ENCODE measurements at places on chromosomes 3 and 15. TPM values are rescaled to one million over a fixed set of nuclear protein-coding genes. Genes with fewer than 3 reads are reported as not detected.

The ACAD9 gene
- 31.7 TPM for total RNA-seq

The GLDN gene
- total RNA-seq: not detected

The CDHR4 gene
- not detected for total RNA-seq

The XYLB gene
- total RNA-seq: 18.1 TPM

The CPNE9 gene
- 0.53 TPM for total RNA-seq

The TOMM70 gene
- 86.7 TPM for total RNA-seq

The RPL22L1 gene
- total RNA-seq: 232 TPM

The NR1I2 gene
- not detected for total RNA-seq

The CYP19A1 gene
- 0.13 TPM for total RNA-seq

The VGLL3 gene
- total RNA-seq: 0.05 TPM

The ANKUB1 gene
- total RNA-seq: not detected

The ATP13A5 gene
- total RNA-seq: not detected

The SI gene
- total RNA-seq: not detected

The C2CD4B gene
- not detected for total RNA-seq

The SCAANT1 gene
- total RNA-seq: not detected

The CCNL1 gene
- 115 TPM for total RNA-seq

The SLC27A2 gene
- total RNA-seq: 0.34 TPM

The ZNF501 gene
- 2.5 TPM for total RNA-seq

Data from SK-MEL-5 (cell line).